Stimulated activated CD8-positive, alpha-beta memory T cell treated with anti-CD3 and anti-CD28 coated beads, Interleukin-15, amount 100 ng/mL, for 4 hours (primary cell): ENCODE measurements at places on chromosomes 12 and 14.

DNA sequence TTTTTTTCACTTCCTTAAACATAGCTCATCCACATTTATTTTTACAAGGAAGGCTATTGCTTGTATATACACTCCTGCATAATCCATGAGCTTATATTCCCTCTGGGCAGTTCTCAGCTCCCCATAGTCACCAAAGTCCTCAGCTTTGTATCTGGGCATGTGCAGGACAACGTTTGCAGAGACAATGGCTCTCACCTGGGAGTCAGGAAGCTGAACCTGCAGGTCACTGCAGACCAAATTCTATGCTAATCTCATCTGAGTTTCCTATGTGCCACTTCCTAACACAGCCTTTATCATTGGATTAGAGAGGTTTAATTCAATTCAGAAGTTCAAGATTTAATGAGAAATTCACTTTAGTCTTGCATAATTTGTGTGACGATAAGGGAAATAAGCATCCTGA lies 131.5 kb downstream of the KCNK10 start:
- no peak for DNase-seq

DNA sequence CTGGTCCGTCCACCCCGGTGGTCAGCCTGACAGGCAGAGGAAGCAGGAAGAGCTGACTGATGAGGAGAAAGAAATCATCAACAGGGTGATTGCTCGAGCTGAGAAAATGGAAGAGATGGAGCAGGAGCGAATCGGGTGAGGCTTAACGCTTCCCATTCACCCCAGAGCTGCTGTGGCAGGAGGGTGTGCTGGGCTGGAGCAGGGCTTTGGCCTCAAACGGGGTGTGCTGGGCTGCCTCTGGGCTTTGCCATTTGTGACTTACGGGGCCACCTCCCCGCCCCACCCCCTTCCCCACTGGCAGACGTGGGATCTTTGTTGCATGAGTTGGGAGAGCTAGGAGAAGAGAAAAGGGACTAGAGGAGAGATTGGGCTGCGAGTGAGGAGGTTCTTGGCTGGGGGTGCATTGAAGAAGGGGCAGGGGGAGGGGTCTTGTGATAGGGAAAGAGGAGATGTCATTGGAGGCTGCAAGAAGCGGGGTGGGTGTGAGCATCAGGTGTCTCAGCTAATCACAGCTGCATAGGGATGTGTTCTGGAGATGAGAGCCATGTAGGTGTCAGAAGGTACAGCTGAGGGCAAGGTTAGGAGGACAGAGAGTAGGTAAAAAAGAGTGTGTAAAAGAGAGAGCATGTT lies 56.3 kb downstream of the RPH3A start:
- DNase-seq = no peak

- no peak for DNase-seq
Measured at GRCh38 chr14:104892531-104893434, 27.7 kb downstream of the CEP170B start.

- no peak for DNase-seq
Measured at GRCh38 chr14:26966908-26967307, 369.1 kb upstream of the NOVA1 start.

DNA sequence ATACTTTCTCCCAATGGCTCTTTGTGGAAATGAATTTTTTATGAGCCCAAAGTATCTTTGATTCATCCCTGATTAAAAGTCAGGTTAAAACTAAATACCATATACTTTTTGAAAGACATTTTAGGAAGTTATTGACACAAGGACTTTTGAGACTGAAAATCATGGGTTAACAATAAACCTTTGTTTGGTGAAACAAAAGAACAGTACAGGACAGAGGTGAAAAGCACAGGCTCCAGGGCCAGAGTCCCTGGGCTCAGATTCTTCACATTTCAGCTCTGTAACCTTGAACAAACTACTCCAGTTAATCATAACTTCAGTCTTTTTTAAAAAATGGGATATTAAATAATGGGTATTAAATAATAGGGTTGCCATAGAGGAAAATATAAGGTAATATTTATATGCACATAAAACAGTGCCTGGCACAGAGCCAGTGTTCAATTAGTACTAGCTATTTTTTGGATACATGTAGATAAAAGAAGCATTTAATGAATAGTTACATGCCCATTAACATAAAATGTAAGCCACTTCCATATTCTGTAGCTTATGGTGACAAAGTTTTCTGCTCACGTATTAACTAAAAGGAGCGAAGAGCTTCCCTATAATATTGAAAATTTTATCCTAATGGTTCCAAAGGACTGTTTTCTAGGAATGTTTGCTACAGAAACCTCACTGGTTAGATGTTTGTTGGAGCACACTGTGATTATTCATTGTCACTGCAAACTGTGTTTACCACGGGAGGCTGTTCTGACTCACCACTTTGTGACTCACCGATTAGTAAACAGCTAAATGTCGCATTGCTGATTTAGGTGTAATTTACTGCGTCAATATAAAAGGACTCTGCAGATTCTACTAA lies 255.4 kb downstream of the DAD1 start:
- DNase-seq = no peak

DNA sequence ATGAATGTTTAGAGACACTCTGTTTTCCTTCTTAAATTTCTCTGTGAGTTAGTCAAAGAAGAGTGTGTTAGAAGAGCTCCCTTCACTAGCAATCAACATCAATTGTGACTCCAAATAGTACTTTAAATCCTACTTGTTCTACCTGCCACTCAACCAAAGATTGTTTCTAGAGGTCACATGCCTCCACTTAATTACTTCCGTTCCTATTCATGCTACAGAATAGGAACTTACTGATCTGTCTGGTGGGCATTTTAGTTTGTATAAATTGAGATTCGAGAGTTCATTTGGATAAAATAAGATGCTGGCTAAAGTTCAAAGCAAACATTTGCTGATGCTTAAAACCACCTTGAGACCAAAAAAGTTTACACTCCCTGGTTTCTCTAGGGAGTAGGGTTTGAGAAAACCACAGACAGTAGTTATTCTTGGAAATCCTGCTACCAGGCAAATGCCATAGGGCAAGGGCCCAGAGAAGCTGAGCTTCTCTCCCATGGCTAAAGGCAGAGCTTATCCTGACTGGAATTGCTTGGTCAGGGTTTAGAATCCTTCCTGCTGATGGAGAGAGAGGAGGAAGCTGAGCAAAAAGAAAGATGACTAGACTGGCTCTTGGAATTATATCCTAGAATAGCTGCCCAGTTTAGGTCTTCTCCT lies 389.6 kb upstream of the ATP2B1 start:
- no peak for DNase-seq

- no peak for DNase-seq
Measured at GRCh38 chr14:91144425-91145145, 30.7 kb downstream of the DGLUCY start.

GRCh38 chr12:108966378-108967151 lies 54.3 kb downstream of the SVOP start:
- no peak for DNase-seq

DNA sequence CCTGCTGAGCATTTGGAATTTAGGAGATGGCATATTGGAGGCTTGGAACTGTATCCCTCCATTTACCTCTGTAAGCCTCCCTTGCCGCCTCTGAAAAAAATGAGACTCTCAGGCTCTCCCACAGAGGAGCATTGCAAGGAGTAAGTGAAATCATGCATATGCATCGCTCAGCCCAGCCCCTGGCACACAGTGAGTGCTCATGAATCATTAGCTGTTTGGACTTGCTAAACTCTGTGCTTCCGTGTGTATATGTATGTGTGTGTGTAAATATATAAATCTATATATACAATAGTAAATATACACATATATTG lies 17.1 kb upstream of the TBX3 start:
- no peak for DNase-seq

DNA sequence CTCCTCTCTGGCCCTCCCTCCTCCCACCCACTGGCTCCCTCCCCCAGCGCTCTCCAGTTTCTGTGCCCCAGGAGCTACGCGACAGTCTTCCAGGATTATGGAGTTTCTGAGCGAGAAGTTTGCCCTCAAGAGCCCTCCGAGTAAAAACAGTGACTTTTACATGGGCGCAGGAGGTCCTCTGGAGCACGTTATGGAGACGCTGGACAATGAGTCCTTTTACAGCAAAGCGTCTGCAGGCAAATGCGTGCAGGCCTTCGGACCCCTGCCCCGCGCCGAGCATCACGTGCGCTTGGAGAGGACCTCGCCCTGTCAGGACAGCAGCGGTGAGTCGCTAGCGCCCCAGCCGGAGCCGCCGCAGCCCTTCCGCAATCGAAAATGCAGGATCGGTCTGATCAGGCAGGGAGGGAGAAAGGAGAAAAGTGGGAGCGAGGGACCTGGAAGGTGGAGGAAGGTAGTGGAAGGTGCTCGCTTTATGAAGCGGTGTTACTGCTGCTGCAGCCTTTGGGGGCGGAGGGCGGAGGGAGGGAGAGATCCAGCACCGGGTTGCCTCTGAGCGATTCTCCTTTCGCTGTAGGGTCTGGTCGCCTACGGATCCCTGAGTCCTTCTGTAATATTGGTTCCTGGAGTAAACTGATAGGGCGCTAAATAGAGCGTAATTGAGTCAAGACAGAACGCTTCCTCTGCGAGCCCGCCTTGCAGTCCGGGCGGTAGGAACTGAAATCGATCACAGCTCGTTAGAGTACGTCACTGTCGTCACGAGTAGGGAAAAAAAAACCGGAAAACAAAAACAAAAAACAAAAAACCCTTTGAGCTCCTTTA lies at the start of gene ALX1:
Gene ALX1 (plus strand): TSS at position 56 of the 819 bp plus-strand sequence. CDS start 42 bp downstream, at position 98.
- DNase-seq = no peak

DNA sequence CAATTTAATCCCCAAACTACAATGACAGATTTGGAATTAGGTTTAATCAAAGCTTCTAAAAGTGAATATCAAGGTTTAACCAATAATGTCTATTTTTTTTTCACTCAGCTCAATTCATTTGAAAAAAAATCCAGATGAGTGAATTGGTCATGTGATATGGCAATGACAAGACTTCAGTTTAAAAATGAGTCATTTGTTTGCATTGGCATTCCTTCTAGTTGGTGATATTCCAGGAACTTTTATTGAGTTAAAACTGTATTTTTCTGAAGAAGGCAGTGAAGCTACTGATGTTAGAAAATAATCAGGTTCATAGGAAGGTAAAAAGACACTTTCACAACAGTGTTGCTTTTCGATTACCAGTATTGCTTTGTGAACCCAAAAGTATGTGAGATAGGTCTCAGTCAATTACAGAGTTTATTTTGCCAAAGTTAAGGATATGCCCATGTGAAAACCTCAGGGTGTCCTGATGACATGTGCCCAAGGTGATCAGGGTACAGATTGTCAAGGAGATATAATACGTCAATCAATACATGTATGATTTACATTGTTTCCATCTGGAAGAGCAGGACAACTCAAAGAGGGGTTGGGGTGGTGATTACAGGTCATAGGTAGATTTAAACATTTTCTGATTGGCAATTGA lies 1214.9 kb downstream of the GALC start:
- DNase-seq = no peak

DNA sequence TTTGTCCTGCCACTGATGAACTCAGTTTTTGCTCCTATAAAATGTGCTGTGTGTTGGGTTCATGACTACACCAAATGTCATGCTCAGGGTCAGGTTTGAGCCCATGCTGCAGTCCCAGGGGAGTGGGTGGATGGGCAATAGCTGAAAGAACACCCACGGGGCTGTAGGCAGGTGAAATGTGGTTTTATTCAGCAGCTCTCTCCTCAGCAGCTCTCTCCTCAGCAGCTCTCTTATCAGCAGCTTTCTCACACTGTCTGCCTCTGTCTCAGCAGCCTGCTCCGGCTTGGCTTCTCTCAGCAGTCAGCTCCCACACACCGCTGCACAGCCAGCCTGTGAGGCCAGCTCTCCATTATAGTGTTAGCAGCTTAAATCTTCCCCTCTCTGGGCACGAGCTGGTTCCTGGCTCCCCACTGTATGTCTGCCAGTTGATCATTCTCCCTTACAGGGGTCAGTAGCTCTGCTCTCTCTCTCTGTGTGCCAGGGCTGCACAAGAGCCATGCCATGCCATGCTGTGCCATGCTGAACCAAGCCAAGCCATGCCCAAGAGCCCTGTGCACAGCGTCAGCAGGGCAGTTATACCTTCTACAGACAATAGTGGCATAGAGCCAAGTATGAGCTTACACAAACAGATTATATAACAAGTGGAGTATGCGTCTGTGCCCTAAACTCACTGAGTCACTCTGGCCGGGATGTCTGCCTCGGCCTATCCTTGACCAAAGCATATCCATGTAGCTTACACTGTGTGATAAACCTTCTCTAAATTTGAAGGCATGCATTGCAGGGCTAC lies 303.3 kb upstream of the TMPO start:
- no peak for DNase-seq

DNA sequence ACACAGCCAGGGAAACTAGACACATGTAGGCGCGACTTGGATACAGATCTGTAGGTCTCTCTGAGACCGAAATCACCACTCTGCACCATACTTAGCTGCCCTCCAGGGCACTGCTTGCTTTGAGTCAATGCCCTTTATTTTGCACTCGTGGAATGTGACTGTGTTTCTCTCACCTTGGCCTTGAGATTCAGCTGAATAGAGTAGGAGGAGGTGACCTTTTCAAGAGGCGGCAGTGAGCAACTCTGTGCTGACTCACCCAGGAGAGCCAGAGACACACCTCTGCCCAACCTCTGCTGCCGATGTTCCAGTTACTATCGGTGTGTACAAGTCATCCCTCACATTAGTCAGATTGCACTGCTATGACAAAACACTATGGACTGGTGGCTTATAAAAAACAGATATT lies 583.4 kb downstream of the VRK1 start:
- DNase-seq = peak; percentile 74

DNA sequence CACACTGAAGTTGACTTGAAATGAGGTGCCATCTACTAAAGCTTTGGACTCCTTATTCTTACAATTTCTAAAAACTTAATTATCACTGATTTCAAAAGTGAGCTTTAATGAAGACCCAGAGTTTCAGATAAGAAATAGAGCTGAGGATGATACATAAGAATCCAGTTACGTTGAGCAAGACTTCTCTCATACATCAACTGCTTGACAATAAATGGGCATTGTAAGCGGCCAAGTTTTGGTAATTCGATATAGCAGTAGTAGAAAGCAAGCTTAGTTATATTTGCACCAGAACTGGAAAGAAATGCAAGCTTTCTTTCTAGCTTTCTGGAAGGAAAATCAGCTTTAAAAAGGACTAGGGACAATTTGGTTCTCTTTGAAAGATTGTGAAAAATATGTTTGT lies 1359.6 kb downstream of the FSCB start:
- DNase-seq = no peak

DNA sequence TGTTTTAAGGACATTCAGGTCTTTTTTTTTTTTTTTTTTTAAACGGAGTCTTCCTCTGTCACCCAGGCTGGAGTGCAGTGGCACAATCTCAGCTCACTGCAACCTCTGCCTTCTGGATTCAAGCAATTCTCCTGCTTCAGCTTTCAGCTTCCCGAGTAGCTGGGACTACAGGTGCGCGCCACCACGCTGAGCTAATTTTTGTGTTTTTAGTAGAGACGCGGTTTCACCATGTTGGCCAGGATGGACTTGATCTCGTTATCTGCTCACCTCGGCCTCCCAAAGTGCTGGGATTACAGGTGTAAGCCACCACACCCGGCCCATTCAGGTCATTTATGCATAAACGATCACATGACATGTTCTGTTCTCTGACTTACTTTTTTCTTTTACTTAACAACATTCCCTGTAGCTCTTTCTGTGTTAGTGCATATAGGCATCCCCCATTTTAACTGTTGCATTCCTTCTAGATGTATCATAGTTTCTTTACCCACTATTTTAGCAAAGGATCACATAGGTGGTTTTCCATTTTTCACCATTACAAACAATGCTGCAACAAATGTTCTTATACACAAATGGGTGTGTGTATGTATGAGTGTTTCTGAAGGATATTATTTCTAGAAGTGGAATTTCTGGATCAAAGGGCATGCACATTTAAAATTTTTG lies 74.2 kb downstream of the ARF6 start:
- DNase-seq = no peak

GRCh38 chr12:69430942-69431590 lies 39.1 kb upstream of the FRS2 start:
- no peak for DNase-seq
